ENCODE measurements at places on chromosomes 11 and 22.
A peak's percentile ranks its signal among the peaks of the same experiment; 100 is the strongest.

DNA sequence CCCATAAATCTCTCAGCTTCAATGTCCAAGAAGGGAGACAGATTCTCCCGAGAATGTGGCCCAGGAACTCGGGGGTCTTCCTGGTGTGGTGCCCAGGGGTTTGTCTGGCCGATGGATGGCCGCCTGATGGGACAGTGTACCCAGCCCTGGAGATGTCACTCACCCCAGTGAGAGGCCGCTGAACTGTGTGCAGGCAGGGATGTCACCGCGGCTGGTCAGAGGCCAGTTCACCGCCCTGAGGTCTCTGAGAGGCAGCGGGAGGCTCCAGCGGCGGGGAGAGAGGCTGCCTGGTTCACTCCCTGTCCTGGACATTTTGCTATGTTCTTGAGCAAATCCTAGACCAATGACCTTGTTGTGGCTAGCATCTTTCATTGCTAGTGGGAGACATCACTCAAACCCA lies 1349.5 kb downstream of the BRD1 start:
- no peak for DNase-seq

- no peak for DNase-seq
These were observed 4.9 kb upstream of the P2RY6 start for GRCh38 chr11:73267122-73267846.

DNA sequence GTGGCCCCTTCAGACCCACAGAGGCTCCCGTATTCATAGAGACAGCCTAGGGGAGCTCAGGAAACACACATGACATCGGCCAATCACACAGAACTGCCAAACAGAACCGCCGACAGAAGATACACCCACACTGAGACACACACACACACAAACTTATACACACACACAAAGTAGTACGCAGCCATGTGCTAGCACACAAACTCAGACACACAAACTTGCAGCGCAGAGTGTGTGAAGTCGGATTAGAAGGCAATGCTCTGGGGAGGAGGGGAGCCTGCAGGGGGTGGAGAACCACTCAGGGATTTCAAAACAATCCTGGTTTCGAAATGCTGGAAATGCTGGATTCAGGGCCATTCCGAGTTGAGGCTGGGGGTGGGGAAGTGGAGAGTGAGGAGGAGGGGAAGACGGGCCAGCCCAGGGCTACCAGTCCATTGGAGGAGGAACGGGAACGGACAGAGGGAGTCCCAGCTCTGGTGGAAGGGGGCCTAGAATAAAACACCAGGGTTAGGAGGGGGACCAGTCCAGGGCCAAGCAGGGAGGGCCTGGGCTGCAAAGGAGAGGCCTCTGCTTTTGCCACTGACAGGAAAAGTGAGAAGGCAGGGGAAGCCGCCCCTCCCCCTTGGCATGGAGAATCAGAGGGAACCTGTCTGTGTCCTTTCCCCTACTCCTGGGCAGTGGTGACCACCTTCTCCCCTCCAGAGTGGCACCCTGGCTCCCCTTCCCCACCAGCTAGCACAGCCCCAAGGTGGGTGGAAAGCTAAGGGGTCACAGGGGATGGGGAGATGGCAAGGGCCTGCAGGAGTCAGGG lies 4.4 kb downstream of the BCL9L start:
- DNase-seq, result no peak

GRCh38 chr11:118343981-118344515 lies at the start of gene CD3G:
CD3G (plus strand) TSS chr11:118344344; CDS start chr11:118344424, 80 bp downstream.
- peak; percentile 71 for DNase-seq

- DNase-seq, result no peak
These were observed 2.5 kb downstream of the OSBPL5 start for GRCh38 chr11:3162410-3163240.

DNA sequence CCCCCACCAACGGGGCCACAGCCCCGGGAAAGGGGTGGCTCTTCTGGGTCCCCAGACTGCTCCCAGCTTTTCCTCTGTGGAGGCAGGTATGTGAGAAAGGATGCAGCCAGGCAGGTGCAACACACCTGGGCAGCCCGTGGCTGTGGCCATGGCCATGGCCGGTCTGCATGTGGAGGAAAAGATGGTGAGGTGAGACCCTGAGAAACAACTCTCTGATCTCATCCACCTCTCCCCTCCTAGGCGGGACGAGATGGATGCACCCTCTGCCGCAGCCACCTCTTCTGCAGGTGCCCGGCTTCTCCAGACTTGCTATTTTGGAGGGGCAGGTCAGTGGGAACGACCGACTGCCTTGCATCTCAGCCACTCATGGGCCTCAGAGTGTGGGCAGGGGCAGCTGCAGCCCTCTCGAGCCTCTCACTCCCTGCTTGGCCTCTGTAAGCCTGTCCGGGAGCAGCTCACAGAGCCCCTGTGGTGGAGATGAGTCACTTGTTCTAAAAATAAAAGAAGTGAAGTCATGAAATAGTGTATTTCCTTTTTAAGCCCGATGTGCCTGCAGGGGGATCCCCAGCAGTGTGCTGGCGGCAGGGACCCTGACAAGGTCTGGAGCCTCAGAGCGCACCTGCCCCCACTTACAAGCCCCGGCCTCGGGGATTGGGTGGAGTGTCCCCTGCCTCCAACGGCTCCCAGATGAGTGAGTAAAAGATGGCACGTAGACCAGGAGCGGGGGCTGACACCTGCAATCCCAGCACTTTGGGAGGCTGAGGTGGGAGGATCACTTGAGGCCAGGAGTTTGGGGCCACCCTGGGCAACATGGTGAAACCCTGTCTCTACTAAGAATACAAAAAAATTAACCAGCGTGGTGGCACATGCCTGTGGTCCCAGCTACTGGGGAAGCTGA lies 10.7 kb downstream of the SMIM38 start:
- peak; percentile 60 for DNase-seq

DNA sequence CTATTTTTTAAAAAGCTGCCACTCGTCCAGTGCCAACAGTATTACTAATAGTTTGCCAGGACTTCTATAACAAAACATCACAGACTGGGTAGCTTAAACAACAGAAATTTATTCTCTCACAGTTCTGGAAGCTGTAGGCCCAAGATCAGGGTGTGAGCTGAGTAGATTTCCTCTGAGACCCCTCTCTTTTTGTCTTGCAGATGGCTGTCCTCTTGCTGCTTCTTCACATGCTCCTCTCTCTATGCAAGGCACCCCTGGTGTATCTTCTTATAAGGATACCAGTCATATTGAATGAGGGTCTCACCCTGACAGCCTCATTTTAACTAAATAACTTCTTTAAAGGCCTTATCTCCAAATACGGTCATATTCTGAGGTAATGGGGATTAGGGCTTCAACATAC lies 390.9 kb downstream of the DLG2 start:
- DNase-seq, result no peak

DNA sequence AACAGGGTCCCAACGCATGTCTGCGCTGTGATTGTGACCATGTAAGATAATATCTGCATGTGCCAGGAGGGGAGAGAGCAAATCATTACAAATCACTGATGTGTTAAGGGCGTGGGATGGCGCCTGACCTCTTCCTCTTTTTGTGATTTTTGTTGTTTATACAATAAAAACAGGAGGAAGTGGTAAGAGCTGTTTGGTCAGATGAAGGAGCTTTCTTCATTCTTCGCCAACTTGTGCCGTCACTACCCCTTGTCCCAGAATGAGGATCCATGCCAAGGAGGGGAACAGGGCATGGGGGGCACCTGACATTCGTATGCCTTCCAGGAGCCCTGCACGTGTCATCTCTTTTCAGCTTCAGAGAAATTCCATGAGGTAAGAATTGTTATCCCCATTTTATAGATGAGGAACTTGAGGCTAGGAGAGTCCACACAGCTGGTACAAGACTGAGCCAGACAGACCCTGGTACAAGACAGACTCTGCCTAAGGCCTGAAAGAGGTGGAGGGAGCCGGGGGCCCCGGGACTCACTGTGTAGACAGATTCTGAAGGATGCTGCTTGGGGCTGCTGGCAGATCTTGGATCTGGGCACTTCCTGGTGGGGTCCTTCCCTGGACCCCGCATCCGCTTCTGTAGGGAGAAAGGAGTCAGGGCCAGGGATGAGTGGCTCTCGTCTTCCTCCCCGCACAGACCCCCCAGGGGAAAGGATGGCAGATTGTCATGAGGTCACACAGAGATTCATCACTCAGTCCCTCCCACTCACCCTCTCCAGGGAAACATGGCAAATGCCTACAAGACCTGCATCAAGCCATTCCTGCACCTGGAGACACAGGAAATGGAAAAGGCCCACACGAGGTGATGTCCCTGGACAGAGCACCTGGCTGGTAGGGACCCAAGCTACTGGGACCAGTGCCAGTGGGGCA lies 34.6 kb downstream of the NFAM1 start:
- DNase-seq, result no peak

Measured in stimulated activated CD8-positive, alpha-beta memory T cell treated with anti-CD3 and anti-CD28 coated beads, Interleukin-7, amount 100 ng/mL, for 48 hours (primary cell).